Left ventricle myocardium inferior (tissue), 1 donor: ENCODE measurements at places on chromosomes 13 and 19. TPM values are rescaled to one million over a fixed set of nuclear protein-coding genes. Genes with fewer than 3 reads are reported as not detected.
A peak's percentile ranks its signal among the peaks of the same experiment; 100 is the strongest.

Gene ZNF563
- total RNA-seq = 4.5 TPM

- no peak for DNase-seq
Measured at GRCh38 chr13:43232144-43232872, 208.9 kb downstream of the DNAJC15 start.

DNA sequence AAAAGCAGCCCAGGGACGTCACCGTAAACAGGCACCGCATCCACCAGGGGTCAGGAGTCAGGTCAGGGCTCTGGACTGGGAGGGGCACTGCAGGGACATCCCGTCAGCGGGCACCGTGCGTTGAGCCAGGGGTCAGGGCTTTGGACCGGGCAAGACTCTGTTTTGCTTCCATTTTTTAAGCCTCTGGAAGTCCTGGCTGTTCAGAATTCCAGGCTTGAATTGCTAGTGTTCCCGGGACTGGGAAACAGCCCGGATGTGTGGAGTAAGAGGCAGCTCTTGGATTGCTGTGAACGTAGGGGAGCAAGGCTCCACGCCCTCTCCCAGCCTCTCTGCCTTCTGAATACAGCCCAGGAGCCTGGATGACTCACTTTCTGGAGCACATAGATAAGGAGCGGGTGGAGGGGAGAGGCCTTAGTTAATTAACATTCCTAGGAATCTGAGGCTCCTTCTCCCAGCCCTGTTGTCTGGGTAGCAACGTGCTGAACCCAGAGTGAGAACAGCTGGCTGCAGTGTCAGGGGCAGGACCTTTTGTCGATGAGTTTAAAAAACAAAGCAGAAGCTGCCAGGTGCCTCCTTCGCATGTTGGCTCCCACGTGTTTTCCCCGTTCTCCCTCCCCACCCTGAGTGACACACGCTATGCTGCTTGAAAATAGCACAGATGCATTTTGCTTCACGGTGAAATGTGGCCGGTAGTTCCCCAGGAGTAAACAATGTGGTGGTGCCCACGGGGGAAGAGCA is 21.9 kb downstream of the ATP11A start:
- DNase-seq = peak; percentile 77

Gene FBXO17
- 3.0 TPM for total RNA-seq

Gene EEF1AKMT1
- total RNA-seq = 10.1 TPM

- no peak for DNase-seq
Measured at GRCh38 chr13:111394211-111394922, 73.9 kb downstream of the TEX29 start.

DNA sequence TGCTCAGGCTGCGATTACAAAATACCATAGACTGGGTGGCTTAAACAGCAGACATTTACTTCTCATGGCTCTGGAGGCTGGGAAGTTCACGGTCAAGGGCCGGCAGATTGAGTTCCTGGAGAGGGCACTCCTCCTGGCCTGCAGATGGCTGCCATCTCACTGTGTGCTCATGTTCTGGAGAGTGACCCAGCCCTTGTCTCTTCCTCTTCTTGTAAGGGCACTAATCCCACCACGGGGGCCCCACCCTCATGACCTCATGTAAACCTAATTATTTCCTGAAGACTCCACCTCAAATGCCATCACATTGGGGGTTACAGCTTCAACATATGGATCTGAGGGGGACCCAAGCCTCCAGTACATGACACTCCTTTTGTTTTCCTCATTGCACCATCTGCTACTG is 56.0 kb upstream of the CLDN10 start:
- no peak for DNase-seq

GRCh38 chr13:114068656-114069318 is 63.6 kb downstream of the RASA3 start:
- DNase-seq = no peak

GRCh38 chr13:114144606-114145244 is 12.3 kb upstream of the RASA3 start:
- no peak for DNase-seq

Gene KLK3
- not detected for total RNA-seq

- DNase-seq = no peak
Measured at GRCh38 chr13:97631158-97631557, 197.2 kb downstream of the RAP2A start.

- no peak for DNase-seq
Measured at GRCh38 chr19:7098096-7098495, 28.6 kb downstream of the ZNF557 start.

GRCh38 chr13:36778083-36778671 is 40.8 kb upstream of the RFXAP start:
- DNase-seq = no peak

Gene FOXO1
- 13.2 TPM for total RNA-seq

Gene SLC6A16
- 1.1 TPM for total RNA-seq

DNA sequence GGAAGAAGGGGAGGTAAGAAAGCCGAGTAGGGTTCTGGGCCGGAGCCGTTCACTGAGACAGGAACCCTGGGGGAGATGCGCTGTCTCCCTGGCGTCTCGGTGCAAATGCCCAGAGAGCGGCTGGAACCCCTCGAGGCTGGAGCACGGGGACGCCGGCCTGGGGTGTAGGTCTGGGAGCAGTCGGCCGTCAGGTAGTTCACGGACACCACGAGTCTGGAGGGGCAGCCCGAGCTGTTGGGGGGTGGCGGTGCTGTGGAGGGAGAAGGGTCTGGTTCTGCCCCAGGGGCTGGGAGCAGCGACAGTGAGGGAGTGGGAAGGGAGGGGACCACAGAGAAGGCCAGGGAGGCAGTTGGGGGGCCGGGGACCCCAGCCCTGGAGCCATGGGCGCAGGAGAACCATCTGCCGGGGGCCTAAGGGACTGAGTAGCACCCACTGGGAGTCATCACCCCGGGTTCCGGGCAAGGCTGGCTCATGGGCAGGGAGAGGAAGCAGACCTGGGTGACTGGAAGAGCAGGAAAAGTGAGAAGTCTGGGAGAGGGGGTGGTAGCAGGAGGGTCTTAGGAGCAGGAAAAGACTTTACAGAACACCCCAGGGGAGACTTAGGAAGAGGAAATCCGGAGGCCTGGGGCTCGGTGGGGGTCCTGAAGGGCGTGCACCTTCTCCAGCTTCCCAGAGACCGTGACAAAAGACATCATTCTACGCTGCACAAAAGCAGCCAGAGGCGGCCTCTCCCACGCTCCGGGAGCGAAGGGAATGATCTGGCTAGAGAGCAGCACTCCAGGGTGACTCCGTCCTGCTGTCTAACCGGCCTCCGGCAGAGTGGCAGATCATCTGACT is 173.1 kb upstream of the SOX1 start:
- no peak for DNase-seq

- DNase-seq = no peak
Measured at GRCh38 chr19:366205-366783, 21.7 kb upstream of the MIER2 start.

Gene LILRB3
- total RNA-seq = 4.7 TPM

Gene CKM
- 3,974 TPM for total RNA-seq

- DNase-seq = no peak
Measured at GRCh38 chr19:46069806-46070341, 29.1 kb upstream of the IGFL4 start.

Gene IGLON5
- not detected for total RNA-seq

Gene KLK6
- not detected for total RNA-seq

DNA sequence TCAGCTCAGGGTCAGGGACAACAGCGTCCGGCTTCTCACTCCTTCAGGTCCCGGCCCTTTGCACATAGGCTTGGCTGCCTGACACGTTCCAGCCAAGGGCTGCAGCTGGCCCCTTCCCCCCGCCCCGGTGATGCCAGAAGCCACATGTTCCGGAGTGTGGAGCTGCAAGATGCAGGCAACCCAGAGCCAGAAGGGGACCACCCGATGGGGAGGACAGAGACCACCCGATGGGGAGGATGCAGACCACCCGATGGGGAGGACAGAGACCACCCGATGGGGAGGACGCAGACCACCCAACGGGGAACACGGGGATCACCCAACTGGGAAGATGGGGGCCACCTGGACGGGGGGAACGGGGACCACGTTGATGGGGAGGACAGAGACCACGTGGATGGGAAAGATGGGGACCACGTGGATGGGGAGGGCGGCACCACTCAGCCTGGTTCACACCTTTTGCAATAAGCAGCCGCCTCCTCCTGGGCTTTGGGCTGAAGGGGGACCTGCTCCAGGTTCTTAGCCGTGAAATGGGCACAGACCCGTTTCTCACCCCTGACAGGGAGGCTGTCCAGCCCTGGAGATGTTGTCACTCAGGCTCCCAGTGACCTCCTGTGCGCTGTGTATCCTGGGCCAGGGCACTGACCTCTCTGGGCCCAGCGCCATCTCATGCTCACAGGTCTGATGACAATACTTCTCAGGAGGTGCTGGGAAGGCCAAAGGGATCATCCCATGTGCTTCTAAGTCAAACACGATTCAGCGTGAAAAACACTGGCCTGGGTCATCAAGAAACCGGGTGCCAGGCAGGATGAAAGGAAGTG is 34.5 kb downstream of the C13orf46 start:
- no peak for DNase-seq

Gene CEACAM4
- total RNA-seq = 0.25 TPM

DNA sequence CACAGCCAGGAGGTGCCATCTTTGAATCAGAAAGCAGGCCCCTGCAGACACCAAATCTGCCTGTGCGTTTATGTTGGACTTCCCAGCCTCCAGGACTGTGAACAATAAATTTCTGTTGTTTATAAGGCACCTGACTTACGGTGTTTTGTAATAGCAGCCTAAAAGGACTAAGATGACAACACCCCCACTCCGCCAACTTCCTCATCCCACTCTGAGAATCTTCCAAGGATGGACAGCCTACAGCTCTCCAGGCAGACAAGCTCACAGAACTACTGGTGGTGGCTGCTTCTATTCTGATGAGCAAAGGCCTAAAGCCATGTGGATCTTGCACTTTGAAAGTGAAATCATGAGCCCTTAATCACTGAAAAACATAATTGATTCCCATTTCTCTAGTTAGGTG is 449.2 kb downstream of the TSHZ3 start:
- no peak for DNase-seq

Gene ZNF677
- total RNA-seq = 25.2 TPM

- no peak for DNase-seq
Measured at GRCh38 chr19:7200736-7201135, 93.5 kb downstream of the INSR start.

Gene ZNF729
- total RNA-seq = not detected

- no peak for DNase-seq
Measured at GRCh38 chr13:25541434-25542123, 169.8 kb downstream of the ATP8A2 start.

GRCh38 chr19:608155-609003 is 18.7 kb downstream of the HCN2 start:
- DNase-seq = no peak
